ENCODE measurements at places on chromosomes 4 and X.

- no peak for DNase-seq
Measured at GRCh38 chr4:7968262-7968896, 28.7 kb upstream of the AFAP1 start.

- DNase-seq: no peak
Measured at GRCh38 chr4:3227878-3228675, 20.9 kb upstream of the MSANTD1 start.

GRCh38 chrX:102883491-102883890, 53.6 kb upstream of the RAB40AL start:
- DNase-seq: no peak

- no peak for DNase-seq
Measured at GRCh38 chr4:15755321-15756155, 22.6 kb upstream of the CD38 start.

DNA sequence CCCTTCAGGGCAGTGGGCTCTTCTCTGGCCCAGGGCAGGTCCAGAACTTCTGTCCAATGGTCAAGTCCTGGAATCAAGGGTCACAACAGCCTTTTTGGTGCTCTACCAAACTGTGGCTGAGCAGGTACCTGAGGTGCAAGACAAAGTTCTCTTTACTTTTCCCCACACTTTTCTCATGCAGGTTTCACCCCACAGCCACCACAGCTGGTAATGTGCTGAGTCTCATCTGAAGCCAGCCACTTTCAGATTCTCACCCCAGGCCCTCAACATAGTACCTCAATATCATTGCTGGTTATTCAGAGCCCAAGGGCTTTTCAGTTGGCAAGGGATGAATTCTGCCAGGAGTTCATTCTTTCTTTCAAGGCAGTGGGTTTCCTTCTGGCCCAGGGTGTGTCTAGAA, 426.0 kb downstream of the TECRL start:
- no peak for DNase-seq
